ENCODE measurements at places on chromosomes 1 and 21.

DNA sequence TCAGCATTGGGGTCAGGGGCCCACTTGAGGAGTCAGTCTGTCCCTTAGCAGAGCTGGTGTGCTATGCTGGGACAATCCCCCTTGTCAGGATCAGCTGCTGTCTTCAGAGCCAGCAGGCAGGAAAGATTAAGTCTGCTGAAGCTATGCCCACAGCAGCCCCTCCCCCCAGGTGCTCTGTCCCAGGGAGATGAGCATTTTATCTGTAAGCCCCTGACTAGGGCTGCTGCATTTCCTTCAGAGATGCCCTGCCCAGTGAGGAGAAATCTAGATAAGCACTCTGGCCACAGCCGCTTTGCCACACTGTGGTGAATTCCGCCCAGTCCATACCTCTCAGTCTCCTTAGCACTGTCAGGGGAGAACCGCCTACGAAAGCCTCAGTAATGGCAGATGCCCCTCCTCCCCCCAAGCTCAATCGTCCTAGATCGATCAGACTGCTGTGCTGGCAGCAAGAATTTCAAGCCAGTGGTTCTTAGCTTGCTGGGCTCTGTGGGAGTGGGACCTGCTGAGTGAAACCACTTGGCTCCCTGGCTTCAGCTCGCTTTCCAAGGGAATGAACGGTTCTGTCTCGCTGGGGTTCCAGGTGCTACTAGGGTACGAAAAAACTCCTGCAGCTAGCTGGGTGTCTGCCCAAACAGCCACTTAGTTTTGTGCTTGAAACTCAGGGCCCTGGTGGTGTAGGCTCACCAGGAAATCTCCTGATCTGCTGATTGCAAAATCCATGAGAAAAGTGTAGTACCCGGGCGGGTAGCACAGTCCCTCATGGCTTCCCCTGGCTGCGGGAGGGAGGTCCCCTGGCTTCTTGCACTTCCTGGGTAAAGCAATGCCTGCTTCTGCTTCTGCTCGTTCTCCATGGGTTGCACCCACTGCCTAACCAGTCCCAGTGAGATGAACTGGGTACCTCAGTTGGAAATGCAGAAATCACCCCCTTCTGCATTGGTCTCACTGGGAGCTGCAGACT is 25.1 kb upstream of the TP53BP2 start:
- no peak for DNase-seq

DNA sequence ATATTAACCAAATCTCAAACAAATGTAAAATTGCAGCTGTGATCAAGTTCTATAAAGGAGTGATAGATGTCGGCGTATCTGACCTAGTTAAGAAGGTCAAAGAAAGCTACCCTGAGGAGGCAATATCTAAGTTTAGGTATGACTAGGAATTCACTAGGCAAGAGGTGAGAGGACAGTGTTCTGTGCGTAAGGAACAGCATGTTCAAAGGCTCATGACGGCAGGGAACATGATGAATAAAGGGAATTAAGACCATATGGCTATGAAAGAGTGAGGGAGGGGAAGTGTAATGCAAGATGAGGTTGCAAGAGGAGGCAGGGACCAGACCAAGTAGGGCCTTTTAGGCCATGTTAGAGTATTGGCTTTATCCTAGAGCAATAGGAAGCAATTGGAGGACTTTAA is 8.6 kb downstream of the LIX1L start:
- DNase-seq: no peak

DNA sequence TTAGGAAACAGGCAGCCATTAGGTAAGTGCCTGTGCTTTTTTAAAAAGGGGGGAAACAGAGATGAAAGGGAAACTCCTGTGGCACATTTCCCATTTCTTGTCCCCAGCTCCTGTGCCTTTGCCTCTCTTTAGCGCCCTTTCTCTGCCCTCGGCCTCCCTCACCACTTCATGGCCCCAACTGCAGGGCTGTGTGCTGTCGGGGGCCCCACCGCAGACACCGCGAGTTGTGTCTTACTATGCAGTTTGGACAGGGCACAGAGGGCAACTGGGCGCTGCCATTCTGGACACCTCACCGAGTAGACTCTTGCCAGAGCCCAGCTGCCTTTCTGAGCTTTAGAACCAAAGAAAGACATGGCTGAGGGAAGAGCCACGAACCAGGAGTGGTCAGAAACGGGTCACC is 93.7 kb upstream of the LPGAT1 start:
- DNase-seq: no peak

DNA sequence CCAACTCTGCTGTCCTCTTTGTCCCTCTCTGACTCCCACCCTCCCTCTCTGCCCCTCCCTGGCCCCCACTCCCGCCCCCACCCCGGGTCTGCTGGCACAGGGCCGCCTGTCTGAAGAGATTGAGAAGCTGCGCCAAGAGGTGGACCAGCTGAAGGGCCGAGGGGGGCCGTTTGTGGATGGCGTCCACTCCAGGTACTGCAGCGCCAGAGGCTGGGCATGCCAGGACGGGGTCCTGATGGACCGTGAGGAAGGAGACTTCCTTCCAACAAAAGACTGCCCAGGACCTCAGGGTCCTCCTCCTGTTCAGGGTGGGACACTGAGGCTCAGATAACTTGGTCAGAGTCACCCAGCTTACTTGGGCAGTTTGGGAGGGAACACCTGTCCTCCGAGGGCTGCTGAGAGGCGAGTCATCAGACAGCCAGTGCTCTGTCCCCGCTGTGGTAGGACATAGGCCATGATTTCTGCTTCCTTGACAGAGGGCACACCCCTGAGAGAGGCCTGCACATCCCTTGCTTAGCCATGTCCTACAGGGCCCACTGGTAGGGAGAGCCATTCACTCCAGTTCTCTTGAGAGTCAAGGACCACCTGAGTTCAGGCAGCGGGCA is 23.4 kb downstream of the PPFIA4 start:
- DNase-seq: no peak

DNA sequence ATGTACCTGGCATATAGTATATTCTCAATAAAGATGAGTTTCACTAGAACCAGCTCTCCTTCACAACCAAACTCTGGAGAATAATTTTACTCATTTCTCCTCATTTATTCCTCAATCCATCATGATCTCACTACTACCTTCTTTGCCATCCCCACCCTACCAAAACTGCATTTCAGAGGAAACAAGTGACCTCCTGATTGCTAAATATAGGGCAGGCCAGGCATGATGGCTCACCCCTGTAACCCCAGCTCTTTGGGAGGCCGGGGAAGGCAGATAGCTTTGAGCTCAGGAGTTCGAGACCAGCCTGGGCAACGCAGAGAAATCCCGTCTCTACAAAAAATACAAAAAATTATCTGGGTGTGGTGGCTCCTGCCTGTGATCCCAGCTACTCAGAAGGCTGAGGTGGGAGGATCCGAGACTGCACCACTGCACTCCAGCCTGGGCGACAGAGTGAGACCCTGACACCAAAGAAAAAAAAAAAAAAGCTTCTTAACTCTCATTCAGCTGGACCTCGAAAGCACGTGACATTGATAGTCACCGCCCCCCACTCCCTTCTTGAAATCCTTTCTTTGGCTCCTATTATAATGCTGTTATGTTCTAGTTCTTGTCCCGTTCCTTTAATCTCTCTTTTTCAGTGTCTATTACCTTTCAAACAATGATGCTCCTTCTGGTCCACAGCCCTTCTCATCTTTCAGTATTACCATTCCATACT is 2.1 kb downstream of the TESK2 start:
- DNase-seq: no peak

GRCh38 chr1:164557270-164557669 is 1.7 kb upstream of the PBX1 start:
- DNase-seq: no peak

- DNase-seq: peak; percentile 71
Measured at GRCh38 chr1:211698161-211699026, 23.0 kb upstream of the NEK2 start.

DNA sequence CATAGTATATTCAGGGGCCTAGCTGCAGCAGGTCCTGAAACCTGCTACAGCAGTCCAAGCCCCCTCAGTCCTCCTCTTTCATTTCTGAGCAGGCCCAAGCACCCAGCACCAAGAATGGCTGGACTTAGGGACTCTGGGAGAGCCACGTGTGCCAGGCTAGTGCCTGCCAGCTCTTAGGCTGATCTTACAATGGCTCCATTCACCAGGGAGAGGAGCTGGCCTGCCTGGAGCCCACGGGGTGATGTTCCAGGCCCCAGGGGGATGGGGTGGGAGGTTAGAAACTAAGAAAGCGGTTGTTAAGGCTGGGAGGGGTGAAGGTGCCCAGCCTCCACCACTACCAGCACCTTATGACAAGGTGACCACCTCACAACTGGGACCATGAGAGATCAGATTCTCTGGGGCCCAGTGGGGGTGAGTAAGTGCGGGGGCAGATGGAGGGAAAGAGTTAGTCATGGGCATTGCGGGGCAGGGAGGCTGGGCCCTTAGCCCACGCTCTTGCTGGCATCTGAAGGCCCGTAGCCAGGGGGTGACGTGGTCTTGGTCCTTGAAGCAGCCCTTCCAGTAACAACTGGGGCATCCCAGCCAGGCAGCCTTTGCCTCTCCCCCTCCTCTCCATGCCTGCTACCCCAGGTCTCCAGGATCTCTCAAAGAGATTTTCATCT is 30.3 kb upstream of the CLIC4 start:
- DNase-seq: no peak

DNA sequence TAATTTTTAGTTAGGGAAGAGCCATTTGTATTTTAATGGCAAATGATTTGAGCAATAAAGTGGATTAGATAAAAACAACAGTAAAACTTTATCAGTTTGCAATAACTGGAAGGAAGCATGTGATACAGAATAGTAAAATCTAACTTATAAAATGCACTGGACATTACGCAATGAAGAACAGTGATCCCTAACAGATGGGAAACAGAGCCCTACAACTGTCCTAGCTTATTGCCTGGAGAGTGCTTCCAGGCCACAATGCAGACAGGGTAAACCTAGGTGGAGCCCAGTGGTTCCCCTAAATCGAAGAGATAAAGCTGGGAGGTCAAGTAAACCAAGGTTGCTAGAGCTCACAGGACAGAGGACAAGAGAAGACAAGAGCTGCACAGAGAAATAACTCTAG is 7.0 kb downstream of the OMA1 start:
- DNase-seq: no peak

DNA sequence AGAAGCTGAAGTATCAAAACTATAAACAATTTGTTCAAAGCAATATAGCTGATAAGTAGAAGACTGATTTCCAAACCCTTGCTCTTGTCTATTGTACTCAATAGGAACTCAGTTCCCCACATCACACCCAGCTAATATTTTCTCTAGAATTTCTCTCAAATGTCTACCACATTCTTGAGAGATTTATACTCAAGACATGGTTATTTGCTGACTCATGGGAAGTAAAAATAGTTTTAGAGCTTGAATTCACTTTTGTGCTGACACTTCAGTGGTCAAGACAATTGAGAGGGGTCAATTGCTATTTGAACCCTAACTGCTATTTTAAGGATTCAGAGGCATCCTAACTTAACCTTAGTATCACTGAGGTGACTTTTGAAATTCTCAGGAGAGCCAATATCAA is 99.0 kb downstream of the TNNI3K start:
- DNase-seq: no peak

- no peak for DNase-seq
Measured at GRCh38 chr1:25568090-25568833, 24.9 kb downstream of the LDLRAP1 start.

DNA sequence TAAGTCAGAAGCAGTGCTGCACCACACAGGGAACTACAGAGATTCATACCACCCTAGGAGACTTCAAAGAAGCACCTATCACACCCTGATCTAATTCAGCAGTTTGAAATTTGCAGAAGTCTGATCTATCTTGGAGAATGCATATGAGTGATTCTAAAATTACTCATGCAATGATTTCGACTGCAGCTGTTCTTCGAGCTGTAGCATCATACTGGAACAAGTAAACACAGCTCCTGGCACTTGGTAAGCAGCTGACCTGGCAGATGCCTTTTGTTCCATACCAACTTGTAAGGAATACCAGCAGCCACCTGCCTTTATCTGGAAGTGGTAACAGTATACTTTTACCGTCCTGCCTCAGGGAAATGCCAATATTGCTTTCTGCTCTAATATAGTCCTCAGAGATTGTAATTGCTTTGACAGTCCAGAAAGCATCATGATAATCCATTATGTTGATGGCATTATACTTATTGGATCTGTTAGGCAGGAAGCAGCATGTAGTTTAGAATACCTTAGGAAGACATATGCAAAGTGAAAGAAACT is 25.7 kb downstream of the AADACL4 start:
- no peak for DNase-seq

DNA sequence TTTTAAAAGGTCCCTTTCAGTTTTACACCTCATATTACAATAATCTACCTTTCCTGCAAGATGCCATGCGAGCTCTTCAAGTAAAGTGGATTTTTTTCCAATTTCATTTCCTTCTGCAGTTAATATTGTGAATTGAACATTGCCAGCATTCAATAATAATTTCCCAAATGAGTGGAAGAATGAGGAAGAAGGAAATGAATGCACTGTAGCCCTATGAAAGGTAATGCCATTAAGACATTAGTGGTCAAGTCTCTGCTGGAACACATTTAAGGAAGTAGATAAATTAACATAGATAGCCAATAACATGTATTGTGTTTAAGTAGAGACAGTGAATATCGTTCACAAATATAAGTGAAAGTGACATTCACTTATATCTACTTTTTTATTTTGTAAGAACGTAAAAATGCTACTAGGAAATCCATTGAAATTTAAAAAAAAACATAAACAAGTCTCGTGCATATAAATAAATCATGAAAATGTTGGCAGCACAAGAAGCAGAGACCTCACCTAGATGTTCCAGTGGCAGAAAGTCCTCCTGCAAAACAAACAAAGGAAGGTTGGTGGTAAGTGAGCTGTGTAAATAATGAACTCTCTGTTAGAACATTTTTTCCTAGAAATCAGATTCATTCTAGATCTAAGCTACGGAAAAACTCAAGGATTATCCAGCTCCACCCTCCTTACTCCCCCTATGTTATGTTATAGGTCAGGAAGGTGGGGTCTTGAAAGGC is 17.7 kb downstream of the FCRL3 start:
- DNase-seq: no peak

GRCh38 chr1:225476538-225476988 is 48.7 kb upstream of the LBR start:
- DNase-seq: no peak

DNA sequence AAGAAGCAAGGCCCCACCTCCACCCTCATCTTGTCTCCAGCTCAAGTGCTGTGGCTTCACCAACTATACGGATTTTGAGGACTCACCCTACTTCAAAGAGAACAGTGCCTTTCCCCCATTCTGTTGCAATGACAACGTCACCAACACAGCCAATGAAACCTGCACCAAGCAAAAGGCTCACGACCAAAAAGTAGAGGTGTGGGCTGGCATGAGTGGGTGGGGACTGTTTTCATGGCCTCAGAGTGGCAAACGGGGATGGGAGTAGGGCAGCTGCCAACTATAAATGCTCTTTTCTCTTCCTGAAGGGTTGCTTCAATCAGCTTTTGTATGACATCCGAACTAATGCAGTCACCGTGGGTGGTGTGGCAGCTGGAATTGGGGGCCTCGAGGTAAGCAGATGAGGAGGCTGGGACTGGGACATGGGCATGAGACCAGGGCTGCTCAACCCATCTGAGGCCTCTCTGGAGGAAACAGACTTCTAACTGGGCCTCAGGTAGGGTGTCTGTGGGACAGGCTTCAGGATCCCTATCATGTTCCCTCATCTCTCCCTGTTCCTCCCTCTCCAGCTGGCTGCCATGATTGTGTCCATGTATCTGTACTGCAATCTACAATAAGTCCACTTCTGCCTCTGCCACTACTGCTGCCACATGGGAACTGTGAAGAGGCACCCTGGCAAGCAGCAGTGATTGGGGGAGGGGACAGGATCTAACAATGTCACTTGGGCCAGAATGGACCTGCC is 8.8 kb upstream of the P3R3URF start:
- DNase-seq: peak; percentile 30

- no peak for DNase-seq
Measured at GRCh38 chr1:39462074-39462473, 29.4 kb upstream of the BMP8A start.
